ENCODE measurements at places on chromosomes 12 and 14. TPM values are rescaled to one million over a fixed set of nuclear protein-coding genes. Genes with fewer than 3 reads are reported as not detected.

Gene KLRC1
- not detected for total RNA-seq

GRCh38 chr12:26461776-26462175 lies 266.4 kb downstream of the SSPN start:
- DNase-seq = no peak

Gene CELA1
- total RNA-seq = not detected

GRCh38 chr14:93430315-93431035 lies at the start of gene UNC79:
Gene UNC79 (plus strand): TSS chr14:93430939. CDS start chr14:93431030, 91 bp downstream.
- no peak for DNase-seq

GRCh38 chr14:92258934-92259333 lies 64.0 kb upstream of the SLC24A4 start:
- DNase-seq = no peak

DNA sequence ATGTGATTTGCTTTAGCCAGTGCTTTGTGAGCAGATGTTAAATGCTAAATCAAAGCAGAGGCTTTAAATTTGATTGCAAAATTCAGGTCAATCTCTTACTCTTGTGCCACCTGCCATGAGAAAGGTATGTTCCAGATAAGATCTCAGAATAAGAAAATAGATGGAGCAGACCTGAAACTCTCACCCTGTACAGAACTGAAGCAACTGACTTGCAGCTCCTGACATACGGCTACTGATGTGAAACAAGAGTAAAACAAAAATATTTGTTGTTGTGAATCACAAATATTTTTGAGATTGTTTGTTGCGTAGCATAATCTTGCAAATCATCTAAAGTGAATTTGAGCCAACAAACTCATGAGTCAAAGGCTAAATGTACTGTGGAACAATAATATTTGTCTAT lies 3.5 kb upstream of the OSBPL8 start:
- no peak for DNase-seq

Gene ADGRD1
- total RNA-seq = 0.46 TPM

GRCh38 chr12:80422550-80422949 lies 21.5 kb upstream of the PTPRQ start:
- no peak for DNase-seq

DNA sequence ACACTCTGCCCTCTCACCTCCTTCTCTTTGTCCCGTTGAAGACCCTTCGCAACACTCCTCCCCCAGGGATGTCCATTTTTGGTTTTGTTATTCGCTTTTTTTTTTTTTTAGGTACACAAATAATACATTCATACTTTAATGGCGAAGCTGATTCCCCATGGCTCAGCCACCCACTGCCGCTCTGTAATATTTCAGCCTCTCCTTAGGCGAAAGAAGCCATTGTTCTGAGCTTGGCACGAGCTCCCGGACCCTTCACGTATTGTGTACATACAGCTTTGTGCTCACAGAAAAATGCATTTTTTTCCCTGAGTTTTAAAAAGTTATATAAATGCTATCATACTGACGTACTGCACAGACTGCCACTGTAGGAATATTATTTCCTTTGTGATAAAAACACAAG lies 115.0 kb downstream of the TMEM132C start:
- DNase-seq = no peak

DNA sequence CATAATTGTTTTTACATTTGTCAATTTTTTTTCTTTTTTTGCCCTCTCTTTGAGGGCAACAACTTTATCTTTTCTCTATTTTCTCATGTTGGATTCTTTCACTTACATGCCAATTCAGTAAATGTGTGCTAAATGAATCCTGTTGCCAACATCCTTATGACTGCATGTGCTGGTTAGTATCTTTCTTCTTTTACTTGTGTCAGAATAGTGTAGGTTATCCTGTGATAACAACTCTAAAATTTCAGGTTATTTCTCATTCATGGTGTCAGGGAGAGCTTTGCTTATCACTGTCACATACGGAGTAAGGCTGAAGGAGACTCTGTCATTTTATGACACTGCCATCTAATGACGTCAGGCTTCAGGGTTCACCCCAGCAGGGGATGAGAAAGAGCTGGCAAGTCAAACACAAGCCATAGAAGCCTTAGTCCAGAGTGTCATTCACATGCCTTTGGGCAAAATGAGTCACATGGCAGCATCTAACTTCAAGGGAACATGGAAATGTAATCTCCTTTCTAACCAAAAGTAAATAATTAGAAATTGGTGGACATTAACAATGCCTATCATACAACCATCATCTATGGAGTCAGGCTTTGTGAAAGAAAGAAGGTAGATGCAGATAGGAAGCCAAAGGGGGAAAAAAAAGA lies 242.5 kb upstream of the ATP2B1 start:
- DNase-seq = no peak

DNA sequence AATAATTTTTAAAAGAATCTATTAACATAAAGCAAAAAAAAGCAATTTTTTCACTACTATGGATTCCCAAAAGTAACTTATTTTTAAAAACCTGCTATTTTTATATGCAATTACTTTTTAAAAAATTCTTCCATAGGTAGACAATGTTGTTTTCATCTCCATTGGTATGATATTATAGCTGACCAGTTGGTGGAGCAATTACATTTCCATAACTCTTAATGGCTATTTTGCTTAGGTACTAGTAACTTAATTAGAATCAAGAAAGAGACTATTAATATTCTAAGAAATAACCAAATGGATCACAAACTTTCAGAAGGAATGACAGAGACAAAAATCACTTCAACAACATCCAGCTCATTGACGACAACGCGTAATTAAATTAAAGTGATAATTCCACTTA lies 64.7 kb upstream of the PTCSC3 start:
- no peak for DNase-seq

Gene PCBP2
- 154 TPM for total RNA-seq

DNA sequence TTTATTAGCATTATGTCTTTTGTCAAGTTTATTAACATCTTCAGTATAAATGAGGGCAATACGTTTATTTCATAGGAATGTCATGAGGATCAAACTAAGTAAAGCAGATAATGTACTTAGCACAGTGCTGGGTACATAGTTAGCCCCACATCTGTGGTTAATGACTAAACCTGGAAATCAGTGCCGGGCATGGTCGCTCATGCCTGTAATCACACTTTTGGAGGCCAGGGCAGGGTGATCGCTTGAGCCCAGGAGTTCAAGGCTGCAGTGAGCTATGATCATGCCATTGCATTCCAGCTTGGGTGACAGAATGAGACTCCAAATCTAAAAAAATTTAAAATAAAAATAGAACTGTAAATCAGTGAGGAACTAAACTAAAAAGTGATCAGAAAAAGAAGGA lies 44.8 kb upstream of the GUCY2C start:
- peak; percentile 30 for DNase-seq

Gene TMEM253
- 0.29 TPM for total RNA-seq

- DNase-seq = no peak
These were observed 113.0 kb downstream of the FOXG1 start for GRCh38 chr14:28879573-28879996.

GRCh38 chr12:11846488-11846887 lies 197.0 kb downstream of the ETV6 start:
- DNase-seq = no peak

- DNase-seq = no peak
These were observed 44.7 kb upstream of the CHST11 start for GRCh38 chr12:104411826-104412641.

Gene DPPA3
- total RNA-seq = not detected

DNA sequence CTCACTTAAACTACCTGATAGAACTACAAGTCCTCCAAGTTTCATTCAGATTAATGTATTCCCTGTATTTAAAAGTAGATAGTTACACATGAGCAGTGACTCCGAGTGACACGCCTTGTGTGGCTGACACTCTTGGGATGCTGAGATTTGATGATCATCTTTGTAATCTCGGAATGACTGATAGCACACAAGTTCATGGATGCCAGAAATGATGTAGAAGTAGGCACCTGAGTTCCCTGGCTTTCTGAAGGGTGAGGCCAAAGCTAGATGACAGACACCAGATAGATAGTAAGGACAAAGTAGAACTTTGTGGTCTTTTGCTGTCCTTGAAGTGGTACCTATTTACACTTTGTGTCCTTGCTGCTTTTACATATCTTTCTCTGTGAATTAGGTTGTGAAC lies 491.2 kb downstream of the PCNX1 start:
- DNase-seq = no peak

- DNase-seq = no peak
These were observed 63.0 kb downstream of the CLMN start for GRCh38 chr14:95256776-95257060.

GRCh38 chr12:112751844-112752243 lies 39.7 kb upstream of the RPH3A start:
- DNase-seq = no peak

All from HepG2 (cell line).